ENCODE measurements at places on chromosomes 16 and 17. TPM values are rescaled to one million over a fixed set of nuclear protein-coding genes. Genes with fewer than 3 reads are reported as not detected.
A peak's percentile ranks its signal among the peaks of the same experiment; 100 is the strongest.

DNA sequence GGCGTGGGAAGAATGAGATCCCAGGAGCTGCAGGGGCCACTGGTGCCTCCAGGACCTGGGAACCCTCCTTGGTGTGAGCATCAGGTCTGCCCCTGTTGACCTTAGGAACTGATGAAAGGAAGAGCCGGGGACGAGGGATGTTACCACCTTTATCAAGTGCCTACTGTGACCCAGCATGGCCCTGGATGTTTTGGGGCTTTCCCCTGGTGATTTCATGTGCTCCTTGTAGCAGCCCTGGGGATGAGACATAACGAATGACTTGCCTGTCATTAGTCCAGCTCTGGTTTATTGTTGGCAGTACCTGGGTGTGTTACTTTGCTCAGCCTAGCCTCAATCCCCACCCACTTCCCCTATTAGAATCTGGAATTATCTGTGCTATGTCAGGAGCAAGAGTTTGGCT is 39.9 kb downstream of the WSCD1 start:
- H3K4me1 ChIP-seq = no peaks in the 10 kb centered on the region
- no peaks in the 10 kb centered on the region for H3K27me3 ChIP-seq
- DNase-seq = no peak

DNA sequence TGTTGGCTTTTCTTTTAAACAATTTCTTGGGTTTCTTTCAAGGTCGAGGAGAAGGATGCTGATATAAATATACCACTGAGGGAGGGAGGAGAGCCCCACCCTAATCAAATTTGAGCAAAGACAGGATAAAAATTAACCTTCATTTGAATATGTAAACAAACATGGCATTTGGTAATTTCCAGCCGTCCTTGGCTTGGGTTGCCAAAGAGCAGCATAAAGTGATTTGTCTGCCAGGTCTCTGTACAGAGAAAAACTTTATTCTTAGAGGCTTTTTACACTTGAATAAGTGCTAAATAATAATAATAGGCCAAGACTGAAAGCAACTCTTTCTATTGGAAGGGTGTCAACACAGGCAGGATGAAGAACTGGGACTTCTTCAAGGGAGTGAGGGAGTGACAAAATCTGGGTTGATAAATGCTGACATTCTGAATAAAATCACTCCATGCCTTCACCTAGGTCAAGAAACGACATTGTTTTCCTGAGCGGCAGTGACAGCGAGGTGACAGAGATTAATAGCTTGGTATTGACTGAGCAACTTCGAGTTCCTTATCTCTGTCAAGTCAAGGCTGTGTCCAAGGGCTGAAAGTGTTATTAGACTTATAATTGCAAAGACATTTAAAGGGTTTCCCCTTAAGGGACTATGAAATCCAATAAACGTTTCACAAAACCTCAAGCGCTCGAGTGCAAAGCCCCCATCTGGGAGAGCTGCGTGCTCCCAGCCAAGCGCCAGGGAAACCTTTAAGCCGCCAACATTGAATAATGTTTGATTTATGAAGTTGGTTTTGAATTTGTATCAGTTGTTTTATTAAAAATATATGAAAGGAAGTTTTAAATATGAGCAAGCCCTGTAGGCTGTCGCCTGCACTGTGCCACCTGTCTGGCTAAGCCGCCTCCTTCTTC is 269.5 kb upstream of the N4BP1 start:
- no peak overlapping the region for H3K27ac ChIP-seq
- H3K4me3 ChIP-seq = no peak overlapping the region
- no peaks in the 10 kb centered on the region for H3K4me1 ChIP-seq
- DNase-seq = no peak

GRCh38 chr16:88059701-88060386 is 108.6 kb downstream of the BANP start:
- DNase-seq = peak; percentile 1
- H3K27ac ChIP-seq = no peak overlapping the region
- no peaks in the 10 kb centered on the region for H3K27me3 ChIP-seq
- H3K36me3 ChIP-seq = no peaks in the 10 kb centered on the region
- H3K4me3 ChIP-seq = no peak overlapping the region

- peaks cover 23% of the 10 kb centered on the region for H3K36me3 ChIP-seq
- H3K27ac ChIP-seq = peak overlapping the region; percentile 70
- H3K4me3 ChIP-seq = no peak overlapping the region
Measured at GRCh38 chr17:2685696-2686095, 25.9 kb downstream of the CLUH start.

- no peak overlapping the region for H3K4me3 ChIP-seq
- no peaks in the 10 kb centered on the region for H3K27me3 ChIP-seq
- H3K36me3 ChIP-seq = no peaks in the 10 kb centered on the region
- no peak for DNase-seq
- H3K4me1 ChIP-seq = no peaks in the 10 kb centered on the region
Measured at GRCh38 chr17:66317629-66318028, 15.2 kb downstream of the PRKCA start.

DNA sequence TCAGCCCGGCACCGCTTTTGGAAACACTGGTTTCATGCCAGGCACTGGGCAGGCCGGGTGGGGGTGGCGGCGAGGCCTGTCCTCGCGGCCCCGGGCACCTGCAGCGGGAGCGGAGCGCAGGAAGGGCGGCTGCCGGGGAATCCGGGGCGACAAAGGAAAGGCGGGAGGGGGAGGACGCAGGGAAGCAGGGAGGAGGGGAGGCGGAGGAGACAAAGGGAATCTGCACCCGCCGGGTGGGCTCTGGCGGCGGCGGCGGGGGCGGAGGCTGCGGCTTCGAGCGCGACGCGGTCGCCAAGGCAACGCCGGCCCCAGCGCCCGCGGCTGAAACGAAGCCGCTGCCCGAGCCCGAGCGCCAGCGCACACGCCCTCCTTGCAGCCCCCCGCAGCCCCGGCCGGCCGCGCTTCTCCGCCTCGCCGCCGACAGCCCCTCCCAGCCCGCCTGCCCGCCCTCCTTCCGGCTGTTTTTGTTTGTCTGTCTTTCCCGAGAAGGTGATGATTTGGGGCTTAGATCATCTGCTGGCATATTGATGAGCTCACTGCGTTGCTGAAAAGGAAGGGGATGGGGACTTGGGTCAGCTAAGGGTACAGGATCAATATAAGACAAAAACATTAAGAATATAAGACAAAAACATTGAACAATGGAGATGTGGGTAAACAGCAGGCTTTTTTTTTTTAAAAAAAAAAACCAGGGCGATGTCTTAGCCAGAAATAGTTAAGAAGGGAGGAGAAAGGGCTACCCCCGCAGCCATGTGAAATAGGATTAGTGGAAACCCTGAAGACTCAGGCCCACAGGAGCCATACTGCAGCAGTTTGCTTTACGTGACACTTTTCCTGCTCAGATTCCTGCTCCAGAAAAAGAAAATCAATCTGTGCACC is 32.7 kb downstream of the CDK5R1 start:
- no peaks in the 10 kb centered on the region for H3K36me3 ChIP-seq
- H3K27ac ChIP-seq = peak overlapping the region; percentile 8
- H3K4me1 ChIP-seq = peaks cover 63% of the 10 kb centered on the region
- peaks cover 7% of the 10 kb centered on the region for H3K27me3 ChIP-seq

- no peaks in the 10 kb centered on the region for H3K4me1 ChIP-seq
- DNase-seq = no peak
- H3K4me3 ChIP-seq = no peak overlapping the region
- H3K27me3 ChIP-seq = no peaks in the 10 kb centered on the region
Measured at GRCh38 chr16:65945493-65945892, 421.0 kb upstream of the CDH5 start.

DNA sequence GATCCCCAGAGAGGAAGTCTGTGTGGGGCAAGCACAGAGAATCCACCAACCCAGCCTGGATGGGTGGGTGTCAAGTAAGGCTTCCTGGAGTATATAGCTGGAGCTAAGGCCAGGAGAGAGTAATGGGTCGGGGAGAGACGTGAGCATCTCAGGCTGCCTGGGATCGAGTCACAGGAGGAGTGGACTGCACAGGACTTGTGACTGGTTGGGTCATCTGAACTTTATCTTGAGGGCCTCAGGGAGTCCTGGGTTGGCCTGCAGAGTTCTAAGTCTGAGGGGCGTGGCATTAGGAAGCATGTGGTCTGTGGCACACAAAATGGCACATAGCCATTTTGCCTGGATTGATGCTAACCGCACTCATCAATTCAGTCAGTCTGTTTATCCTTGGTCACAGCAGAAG is 1.5 kb downstream of the PLA2G15 start:
- no peak overlapping the region for H3K4me3 ChIP-seq
- H3K36me3 ChIP-seq = no peaks in the 10 kb centered on the region
- no peak for DNase-seq
- peaks cover 4% of the 10 kb centered on the region for H3K4me1 ChIP-seq
- no peak overlapping the region for H3K27ac ChIP-seq

DNA sequence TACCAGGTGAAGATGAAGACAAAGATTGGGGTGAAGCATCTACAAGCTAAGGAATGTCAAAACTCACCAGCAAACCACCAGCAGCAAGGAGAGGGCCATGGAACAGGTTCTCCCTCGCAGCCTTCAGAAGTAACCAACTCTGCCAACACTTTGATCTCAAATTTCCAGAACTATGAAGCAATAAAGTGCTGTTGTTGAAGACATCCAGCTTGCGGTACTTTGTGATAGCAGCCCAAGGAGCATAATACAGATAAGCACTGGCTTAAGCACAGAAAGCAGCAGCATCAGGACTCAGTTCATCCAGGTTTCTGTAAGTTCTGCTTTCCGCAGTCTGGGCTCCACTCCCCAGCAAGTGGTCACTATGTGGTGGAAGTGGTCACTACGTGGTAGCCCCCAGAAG is 16.0 kb upstream of the CDRT4 start:
- no peaks in the 10 kb centered on the region for H3K4me1 ChIP-seq
- no peak overlapping the region for H3K4me3 ChIP-seq
- no peaks in the 10 kb centered on the region for H3K36me3 ChIP-seq
- H3K27ac ChIP-seq = no peak overlapping the region

- H3K4me1 ChIP-seq = no peaks in the 10 kb centered on the region
- H3K36me3 ChIP-seq = no peaks in the 10 kb centered on the region
- no peak for DNase-seq
- H3K27me3 ChIP-seq = no peaks in the 10 kb centered on the region
- H3K27ac ChIP-seq = no peak overlapping the region
Measured at GRCh38 chr16:3655030-3655395, 522 bp downstream of the DNASE1 start.

GRCh38 chr16:8199390-8199789 is 390.9 kb downstream of the TMEM114 start:
- no peak overlapping the region for H3K27ac ChIP-seq
- DNase-seq = no peak
- no peaks in the 10 kb centered on the region for H3K36me3 ChIP-seq
- H3K27me3 ChIP-seq = no peaks in the 10 kb centered on the region
- H3K4me1 ChIP-seq = peaks cover 9% of the 10 kb centered on the region

GRCh38 chr17:75010683-75011400 is 1.6 kb upstream of the MRPL58 start:
- no peaks in the 10 kb centered on the region for H3K36me3 ChIP-seq
- no peak for DNase-seq
- H3K27ac ChIP-seq = no peak overlapping the region
- no peaks in the 10 kb centered on the region for H3K27me3 ChIP-seq
- H3K4me1 ChIP-seq = peaks cover 14% of the 10 kb centered on the region
- no peak overlapping the region for H3K4me3 ChIP-seq

- H3K4me3 ChIP-seq = no peak overlapping the region
- no peaks in the 10 kb centered on the region for H3K36me3 ChIP-seq
- no peak overlapping the region for H3K27ac ChIP-seq
- H3K27me3 ChIP-seq = no peaks in the 10 kb centered on the region
- no peak for DNase-seq
Measured at GRCh38 chr16:73306901-73307413, 259.0 kb upstream of the ZFHX3 start.

DNA sequence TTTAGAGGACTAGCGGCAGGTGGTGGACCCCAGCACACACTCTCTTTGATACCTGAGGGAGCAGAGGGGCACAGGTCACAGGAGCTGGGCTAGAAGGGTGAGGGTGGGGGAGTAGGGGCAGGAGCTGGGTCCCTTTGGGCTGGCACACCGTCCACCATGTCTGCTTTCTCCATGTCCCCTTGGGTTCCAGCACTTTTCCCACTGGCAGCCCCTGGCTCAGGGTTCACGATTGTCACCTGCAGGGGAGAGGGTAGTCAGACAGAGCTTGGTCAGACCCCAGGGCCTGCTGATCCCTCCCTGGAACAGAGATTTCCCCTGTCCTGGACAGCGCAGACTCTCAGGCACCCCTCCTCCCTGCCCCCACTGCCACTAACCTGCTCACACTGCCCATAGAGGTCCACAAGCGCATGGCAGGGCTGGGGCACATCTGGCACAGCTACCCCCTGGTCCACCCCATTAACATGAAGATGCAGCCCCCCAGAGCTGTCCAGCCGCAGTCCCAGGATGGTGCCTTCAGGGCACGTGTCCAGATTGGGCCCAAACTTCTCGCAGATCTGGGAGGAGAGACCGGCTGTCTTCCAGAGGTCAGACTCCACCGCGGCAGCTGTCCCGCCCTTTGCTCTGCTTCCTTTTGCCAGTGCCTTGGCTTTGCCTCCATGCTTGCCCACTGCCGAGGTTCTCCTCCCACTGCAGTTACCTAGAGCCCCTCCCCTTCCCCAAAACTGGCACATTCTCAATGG is 3.1 kb upstream of the GPS2 start:
- DNase-seq = no peak
- no peaks in the 10 kb centered on the region for H3K36me3 ChIP-seq
- H3K27ac ChIP-seq = no peak overlapping the region
- no peak overlapping the region for H3K4me3 ChIP-seq
- H3K27me3 ChIP-seq = no peaks in the 10 kb centered on the region

GRCh38 chr17:63698381-63698885 is 1.5 kb downstream of the LIMD2 start:
- H3K4me1 ChIP-seq = peaks cover 11% of the 10 kb centered on the region
- H3K4me3 ChIP-seq = peak overlapping the region; percentile 85
- peaks cover 12% of the 10 kb centered on the region for H3K27me3 ChIP-seq
- no peak for DNase-seq
- H3K27ac ChIP-seq = no peak overlapping the region
- no peaks in the 10 kb centered on the region for H3K36me3 ChIP-seq

GRCh38 chr17:16905593-16906191 is 66.2 kb downstream of the TNFRSF13B start:
- no peaks in the 10 kb centered on the region for H3K27me3 ChIP-seq
- H3K4me1 ChIP-seq = no peaks in the 10 kb centered on the region
- H3K36me3 ChIP-seq = no peaks in the 10 kb centered on the region
- DNase-seq = no peak

DNA sequence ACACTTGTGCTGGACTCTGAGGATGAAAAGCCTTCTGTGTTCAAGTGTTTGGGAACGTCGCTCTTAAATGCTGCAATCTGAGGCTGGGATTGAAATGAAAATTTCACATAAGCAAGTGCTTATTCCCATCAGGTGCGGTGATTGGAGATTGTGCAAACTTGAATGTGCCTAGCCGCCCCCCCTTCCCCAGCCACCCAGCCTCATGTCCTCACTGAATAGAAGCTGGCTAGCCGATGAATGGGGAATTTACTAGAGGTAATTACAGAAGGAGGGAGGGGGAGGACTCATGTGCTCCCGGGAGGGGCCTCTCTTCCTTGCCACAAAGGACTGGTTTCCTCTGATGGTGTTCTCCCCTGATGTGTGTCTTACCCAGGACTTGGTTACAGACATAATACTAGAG is 544.8 kb upstream of the EEF2KMT start:
- H3K4me1 ChIP-seq = peaks cover 15% of the 10 kb centered on the region
- no peak overlapping the region for H3K27ac ChIP-seq
- H3K27me3 ChIP-seq = no peaks in the 10 kb centered on the region
- H3K36me3 ChIP-seq = no peaks in the 10 kb centered on the region

- no peak overlapping the region for H3K4me3 ChIP-seq
- H3K27me3 ChIP-seq = no peaks in the 10 kb centered on the region
- H3K4me1 ChIP-seq = peaks cover 2% of the 10 kb centered on the region
- H3K36me3 ChIP-seq = no peaks in the 10 kb centered on the region
- no peak overlapping the region for H3K27ac ChIP-seq
Measured at GRCh38 chr17:65913326-65913850, 278.5 kb downstream of the CEP112 start.

Gene SLC5A10
- total RNA-seq = not detected

Gene ABAT
- total RNA-seq = 7.9 TPM

Gene RNF112
- 0.86 TPM for total RNA-seq

Gene SDK2
- 15.3 TPM for total RNA-seq
